ENCODE measurements at places on chromosomes 6 and 20.

GRCh38 chr20:50244352-50245149 is 53.9 kb downstream of the CEBPB start:
- DNase-seq = no peak

- no peak for DNase-seq
These were observed 70.0 kb downstream of the PSMG4 start for GRCh38 chr6:3328796-3329195.

DNA sequence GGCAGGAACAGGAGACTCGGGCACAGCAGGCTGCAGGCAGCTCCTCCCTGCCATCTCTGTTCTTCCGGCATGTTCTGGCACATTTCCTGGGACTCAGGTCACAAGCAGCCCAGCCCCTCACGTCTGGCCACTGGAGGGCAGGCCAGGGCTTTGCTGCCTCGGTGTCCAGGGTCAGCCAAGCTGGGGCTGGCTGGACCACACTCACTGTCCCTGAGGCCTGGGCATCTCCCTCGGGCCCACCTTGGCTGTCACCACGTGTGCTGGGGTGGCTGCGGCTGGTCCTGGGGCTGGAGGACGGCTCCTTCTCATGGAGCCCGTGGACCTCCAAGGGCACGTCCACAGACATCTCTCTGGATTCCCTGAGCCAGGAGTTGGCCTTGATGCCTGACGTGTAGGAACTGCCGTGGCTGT is 18.5 kb downstream of the FRMD1 start:
- no peak for DNase-seq

DNA sequence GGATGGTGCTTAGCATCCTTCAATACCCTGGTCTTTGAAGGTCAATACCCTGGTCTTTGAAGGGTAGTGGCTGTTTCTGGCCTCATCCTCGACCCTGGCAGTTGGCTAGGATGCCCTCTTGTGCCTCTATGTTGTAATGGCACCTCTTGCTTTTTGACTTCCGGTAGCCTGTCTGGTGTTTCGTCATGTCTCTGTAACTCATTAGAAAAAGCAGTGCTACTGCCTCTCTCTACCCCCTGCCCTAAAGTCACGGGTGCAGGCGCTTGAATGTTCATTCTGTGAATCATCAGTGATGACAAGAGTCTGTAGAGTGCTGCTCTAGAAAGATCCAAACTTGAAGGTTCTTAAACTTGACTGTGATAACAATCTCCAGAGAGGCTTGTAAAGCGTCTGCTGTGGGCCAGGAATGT is 28.3 kb downstream of the RSPO4 start:
- no peak for DNase-seq

GRCh38 chr6:134772671-134773360 is 177.1 kb downstream of the ALDH8A1 start:
- no peak for DNase-seq

- no peak for DNase-seq
These were observed 132.8 kb upstream of the ECI2 start for GRCh38 chr6:4268171-4268570.

DNA sequence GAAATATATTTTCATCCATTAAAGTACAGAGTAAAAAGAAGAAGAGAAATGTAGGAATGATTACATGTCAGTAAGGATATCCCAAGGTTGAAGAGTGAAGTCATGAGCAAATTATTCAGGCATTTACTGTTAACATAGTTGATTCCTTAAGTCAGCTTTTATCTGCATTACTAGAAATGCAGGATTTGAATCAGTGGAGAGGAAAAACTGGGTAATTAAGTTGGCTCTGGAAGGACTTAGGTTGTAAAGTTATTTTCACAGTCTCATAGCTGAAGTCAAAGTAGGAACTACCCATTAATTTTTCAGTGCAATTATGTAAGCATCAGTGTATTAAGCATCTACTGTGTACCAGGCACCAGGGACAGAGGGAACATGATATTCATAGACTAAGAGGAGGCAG is 7.8 kb downstream of the NAA20 start:
- DNase-seq = no peak

- no peak for DNase-seq
These were observed 20.5 kb downstream of the CPNE5 start for GRCh38 chr6:36818756-36819155.

- no peak for DNase-seq
These were observed 25.3 kb downstream of the SERAC1 start for GRCh38 chr6:158142789-158143188.

DNA sequence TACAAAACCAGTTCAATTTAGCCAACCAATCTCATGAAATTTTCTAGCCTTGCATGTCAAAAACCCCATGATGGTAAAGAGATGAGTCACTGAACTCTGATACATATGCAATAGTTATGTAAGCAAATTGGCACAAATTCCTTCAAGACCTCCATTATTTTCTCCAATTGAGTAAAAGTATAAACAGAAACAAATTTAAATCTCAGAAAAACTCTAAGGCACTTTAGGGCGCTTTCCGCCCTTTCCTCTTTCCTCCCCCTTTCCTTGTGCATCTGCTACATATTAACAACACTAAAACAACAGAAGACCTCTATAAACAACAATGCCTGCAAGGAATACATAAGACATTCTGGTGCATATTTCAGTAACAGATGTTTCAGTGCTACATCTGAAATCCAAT is 48.5 kb downstream of the KIF13A start:
- DNase-seq = no peak

GRCh38 chr6:106739387-106739786 is 110.0 kb downstream of the QRSL1 start:
- DNase-seq = no peak

GRCh38 chr20:11178946-11179654 is 505.3 kb upstream of the JAG1 start:
- DNase-seq = no peak

- peak; percentile 8 for DNase-seq
These were observed 1.1 kb upstream of the CDC5L start for GRCh38 chr6:44386364-44386928.

DNA sequence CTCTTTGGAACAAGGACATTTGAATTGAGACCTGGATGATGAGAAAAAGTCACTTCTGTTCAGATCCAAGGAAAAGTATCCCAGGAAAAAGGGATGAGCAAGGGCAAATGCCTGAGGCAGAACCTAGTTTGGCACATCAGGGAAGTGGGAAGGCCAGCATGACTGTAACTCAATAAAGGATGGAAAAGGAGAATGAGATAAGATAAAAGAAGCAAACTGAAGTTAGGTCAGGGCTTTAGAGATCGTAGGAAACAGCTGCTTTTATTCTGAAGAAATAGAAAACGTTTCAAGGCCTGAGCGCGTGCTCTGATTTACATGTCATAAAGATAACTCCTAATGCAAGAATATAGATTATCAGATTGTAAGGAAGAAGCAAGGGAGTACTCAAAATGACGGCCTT is 450.0 kb downstream of the FRK start:
- DNase-seq = no peak

- DNase-seq = no peak
These were observed 30.5 kb downstream of the SAYSD1 start for GRCh38 chr6:39084506-39084905.

GRCh38 chr6:125828476-125829039 is 37.8 kb downstream of the NCOA7 start:
- no peak for DNase-seq

DNA sequence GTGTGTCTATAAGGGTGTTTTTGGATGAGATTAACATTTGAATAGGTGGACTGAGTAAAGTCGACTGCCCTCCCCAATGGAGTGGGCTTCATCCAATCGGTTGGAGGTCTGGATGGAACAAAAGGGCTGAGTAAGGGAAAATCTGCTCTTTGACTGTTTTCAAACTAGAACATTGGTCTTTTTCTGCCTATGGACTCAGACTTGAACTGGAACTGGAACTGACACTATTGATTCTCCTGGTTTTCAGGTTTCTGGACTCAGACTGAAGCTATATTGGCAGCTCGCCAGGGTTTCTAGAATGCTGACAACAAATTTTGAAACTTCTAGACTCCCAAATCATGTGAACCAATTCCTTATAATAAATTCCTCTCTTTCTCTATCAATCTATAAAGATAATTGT is 498.9 kb upstream of the EPHA7 start:
- no peak for DNase-seq

DNA sequence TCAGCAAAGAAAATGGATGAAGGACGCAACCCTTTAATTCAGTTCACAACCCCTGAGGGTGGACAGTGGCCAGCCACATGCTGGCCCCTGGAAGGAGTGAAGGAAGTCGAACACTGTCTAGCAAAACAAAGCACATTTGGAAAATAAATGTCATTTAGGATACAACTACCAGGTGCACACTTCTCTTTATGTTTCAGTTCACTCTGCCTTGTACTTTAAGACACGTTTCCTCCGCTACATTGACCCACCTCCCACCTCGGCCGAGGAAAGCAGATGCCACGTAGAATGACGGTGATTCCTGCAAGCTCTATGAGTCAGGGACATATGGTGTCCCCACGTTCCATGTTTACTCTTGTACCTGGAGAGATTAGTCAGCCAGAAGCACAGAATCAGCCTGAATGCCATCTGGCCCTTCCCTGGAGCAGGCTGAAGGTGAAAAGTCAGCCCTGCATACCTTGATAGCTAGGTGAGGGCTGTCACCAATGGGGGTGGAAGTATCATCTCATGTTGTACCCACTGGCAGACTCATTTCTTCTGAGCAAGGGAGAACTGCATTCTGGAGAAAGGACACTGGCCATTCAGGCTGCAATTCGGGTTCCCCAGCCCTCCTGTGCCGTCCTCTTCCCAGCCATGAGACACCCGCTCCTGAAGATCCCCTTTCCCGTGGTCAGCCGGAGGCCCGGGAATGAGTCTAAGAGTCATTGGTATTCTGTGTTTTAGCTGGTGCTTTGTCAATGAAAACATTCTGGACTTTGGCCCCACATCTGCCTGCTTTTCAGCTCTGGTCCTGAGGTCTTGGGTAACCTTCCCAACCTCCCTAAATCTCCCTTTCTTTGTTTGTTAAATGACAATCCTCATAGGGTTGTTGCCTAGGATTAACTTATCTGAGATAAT is 60.6 kb downstream of the FOXA2 start:
- peak; percentile 23 for DNase-seq

Data from NCI-H510A (cell line).